ENCODE measurements at places on chromosomes 6 and 20.

GRCh38 chr6:5763871-5764270, 242.9 kb downstream of the NRN1 start:
- DNase-seq = no peak

- DNase-seq = no peak
Measured at GRCh38 chr20:37455659-37456058, 65.4 kb upstream of the NNAT start.

- no peak for DNase-seq
Measured at GRCh38 chr20:43821795-43822194, 92.9 kb upstream of the TOX2 start.

DNA sequence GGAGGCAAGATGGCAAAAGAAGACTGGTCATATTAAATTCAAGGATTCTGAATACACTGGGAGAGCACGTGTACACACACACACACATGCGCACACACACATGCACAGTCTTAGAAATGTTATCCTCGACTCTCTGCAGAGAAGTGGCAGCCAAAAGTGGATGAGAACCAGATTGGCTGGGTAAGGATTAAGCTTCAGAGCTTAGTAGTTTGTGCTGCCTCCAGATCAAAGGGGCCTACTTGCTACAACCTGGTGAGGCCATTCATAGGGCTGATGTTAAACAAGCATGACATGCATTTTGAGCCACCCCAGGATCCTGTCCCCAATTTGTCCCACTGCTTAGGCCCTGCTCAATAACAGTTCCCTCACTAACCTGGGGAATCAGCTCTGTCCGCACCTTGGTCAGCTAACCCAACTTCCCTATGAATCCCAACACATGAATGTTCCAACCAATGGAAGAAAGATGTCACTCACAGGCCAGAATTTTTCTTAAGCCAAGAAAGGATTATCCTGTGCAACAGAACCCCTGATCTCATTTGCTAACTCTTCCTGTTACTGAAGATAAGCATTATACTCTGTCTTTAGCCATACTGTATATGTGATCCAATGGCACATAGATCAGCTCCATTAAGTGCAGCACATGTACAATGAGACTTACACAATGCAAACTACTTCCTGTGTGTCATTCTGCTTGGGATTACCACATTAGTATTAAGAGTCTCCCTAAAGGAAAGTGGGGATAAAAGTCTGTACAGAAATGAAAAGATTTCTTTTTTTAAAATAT, 31.0 kb downstream of the TOMM6 start:
- no peak for DNase-seq

DNA sequence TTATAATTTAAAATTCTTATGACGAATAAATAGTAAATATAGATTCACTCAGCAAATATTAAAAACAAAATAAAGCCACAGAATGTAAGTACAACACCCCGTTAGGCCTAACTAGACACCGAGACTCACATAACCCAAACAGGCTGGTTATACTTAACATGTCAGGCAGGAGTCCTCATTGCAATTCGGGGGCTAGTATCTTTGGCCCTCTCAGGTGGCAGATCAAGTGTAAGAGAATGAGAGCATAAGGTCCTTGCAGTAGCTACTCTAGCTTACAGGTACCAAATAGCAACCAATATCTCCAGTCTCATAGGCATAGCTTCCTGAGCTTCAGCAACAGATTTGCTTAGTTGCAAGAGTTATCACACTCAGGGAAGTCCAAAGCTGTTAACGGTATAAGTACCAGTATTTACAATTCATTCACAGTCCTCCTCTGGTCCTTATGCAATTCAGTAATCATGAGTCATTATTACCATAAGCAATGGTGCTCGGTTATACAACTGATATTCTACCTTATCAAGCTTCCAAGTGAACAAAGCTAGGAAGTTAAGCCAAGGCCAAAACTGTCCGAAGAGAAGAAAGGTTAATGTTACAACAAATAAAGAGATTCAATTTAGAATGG, 20.1 kb downstream of the REV3L start:
- no peak for DNase-seq

- DNase-seq = peak; percentile 61
Measured at GRCh38 chr20:35232575-35232974, 6.1 kb downstream of the MMP24 start.

GRCh38 chr20:40416274-40416673, 272.8 kb downstream of the MAFB start:
- no peak for DNase-seq

DNA sequence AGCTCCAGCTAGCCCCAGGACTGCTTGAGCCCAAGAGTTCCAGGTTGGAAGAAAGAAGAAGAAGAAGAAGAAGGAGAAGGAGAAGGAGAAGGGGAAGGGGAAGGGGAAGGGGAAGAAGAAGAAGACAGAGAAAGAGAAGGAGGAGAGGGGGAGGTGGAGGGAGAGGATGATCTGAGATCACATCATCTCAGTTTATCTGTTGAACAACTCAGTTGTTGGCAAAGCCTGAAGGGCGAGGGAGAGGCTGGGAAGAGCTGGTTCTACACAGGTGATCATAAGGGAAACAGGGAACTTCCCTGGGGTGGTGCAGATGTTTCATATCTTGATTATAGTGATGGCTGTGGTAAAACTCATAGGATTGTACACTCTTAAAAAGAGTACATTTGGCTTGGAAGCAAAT, 3.1 kb upstream of the RRBP1 start:
- DNase-seq = no peak

- no peak for DNase-seq
Measured at GRCh38 chr6:167949121-167949684, 48.3 kb upstream of the KIF25 start.

GRCh38 chr6:53627391-53628218, 38.0 kb downstream of the KLHL31 start:
- DNase-seq = no peak

GRCh38 chr6:437037-437392, 45.5 kb downstream of the IRF4 start:
- no peak for DNase-seq

DNA sequence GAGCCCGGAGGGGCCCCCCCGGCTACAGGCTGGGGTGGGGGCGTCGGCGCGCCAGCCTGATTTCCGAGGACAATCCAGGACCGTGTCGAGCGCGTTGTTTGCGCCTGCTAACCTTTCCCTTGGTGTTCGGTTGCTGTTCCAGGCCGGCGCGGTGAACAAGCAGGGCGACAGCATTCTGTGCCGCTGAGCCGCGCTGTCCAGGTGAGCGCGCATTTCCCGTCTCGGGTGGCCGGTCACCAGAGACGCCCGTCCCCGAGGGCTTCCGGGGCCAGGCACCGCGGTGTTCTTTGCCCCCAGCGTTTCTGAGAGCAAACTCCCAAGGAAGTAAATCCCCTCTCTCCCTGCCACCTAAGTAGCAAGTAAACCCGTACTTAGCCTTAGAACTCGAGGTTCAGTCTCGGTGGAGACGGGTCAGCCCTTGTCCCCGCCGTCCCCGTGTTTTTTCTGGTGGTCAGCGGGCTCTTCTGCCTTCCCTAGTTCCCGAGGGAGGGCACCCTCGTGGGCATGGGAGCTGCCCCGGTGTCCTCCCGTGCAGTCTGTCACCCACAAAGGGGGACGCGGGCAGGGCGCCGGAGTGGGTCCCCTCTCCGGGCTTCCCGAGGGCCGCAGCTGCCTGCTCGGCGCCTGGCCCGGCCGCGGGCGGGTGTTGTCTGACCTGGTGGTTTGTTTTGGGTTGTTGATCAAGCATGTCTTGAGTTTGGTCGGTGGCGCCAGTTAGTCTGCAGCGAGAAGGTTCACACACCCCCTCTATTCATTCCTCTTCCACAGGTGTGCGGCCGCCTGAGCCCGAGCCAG, 1.5 kb downstream of the ID4 start:
- DNase-seq = peak; percentile 31

GRCh38 chr6:144033816-144034735, 26.0 kb upstream of the PLAGL1 start:
- DNase-seq = no peak

DNA sequence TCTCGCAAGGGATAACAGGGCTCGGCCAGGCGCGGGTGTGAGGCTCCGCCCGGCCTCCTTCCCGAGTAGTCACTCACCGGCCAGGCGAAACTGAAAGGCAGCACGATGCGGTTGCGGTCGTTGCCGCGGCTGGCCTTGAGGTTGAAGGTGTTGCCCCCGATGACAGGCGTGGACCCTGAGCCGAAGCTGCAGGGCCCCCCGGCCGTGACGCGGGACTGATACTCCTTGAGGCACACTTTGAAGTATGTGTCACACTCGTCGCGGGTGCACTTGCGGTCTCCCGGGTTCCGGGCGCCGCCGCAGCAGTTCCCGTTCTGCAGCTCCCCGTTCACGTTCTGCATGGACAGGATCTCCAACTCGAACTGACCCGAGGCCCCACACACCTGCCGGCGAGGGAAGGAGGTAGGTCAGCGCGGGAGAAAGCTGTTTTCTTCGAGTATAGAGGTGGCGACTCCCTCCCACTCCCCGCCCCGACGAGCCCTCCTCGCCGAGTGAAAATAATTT, 1.1 kb downstream of the JAG1 start:
- no peak for DNase-seq

- no peak for DNase-seq
Measured at GRCh38 chr6:37332894-37333293, 20.9 kb upstream of the RNF8 start.

GRCh38 chr20:15220778-15221565, 883.6 kb upstream of the FLRT3 start:
- no peak for DNase-seq

DNA sequence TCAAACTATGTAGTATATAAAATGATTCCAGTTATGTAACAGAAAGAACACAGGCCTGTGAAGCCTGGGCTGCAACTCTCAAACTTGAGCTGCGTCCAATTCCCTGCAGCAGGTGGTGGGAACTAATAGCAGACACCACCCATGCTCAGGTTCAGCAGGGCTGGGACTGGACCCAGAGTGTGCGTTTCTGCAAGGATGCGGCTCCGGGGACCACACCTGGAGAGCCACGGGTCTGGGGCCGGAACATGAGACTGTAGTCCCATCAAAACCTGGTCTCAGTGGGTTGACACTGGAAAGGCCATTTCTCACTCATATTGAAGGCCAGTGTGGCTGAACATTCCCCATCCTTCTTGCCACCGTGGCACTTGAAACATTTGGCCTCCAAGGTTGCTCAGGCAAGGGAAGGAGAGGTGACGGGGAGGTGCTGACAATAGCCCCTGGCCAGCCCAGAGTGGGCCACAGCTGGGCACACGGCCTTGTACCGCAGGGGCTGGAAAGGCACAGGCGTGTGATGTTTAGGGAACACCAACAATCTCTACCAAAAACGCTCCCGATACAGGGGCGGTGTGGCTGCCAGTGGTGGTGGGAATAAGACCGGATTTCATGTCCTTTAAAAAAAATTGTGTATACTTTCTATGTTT, 38.0 kb downstream of the FRMD1 start:
- no peak for DNase-seq

DNA sequence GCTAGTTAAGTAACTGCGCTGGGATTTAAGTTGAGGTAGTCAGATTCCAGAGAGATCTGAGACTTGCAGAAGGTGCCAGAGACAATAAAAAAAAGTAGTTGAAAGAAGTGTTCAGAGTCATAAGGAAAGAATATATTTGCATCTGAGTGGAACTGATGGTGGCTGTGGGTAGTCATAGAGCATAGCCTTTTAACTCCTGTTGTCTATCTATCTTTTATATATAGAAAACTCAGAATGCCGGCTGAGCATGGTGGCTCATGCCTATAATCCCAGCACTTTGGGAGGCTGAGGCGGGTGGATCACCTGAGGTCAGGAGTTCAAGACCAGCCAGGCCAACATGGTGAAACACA, 62.0 kb downstream of the CARMIL1 start:
- no peak for DNase-seq

DNA sequence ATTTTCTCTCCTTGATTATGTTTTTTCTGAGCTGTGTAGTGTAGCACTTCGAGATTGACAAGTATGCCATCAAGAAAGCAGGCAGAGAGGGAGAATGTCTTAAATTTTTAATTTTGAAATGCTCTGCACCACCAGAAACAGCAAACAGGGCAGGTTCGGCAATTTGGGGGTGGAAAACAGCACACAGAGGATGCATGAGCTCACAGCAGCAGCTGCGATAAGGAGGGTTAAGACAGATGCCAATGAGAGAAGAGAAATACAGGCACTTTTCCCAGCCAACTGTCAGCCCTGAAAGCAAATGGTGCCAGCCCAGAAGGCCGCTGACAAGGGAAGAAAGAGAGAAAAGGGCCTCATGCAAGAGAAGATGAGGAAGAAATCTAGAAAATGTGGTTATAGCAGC, 15.1 kb upstream of the SNRPB2 start:
- DNase-seq = no peak

DNA sequence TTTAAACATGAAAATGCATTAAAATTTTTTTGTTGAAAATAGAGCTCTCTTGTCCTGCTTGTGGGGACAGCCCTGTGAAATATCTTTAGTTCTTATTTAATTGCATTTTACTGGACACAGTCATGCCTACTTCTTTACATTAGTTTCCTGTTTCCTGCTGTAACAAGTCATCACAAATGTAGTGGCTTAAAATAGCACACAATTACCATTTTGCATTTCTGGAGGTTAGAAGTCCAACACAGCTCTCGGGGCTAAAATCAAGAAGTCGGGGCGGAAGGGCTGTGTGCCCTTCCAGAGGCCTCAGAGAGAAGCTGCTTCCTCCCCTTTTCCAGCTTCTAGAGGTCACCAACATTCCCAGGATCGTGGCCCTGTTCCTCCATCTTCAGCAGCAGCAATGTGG, 29.4 kb downstream of the PNLDC1 start:
- DNase-seq = no peak

GRCh38 chr6:161575523-161576254, 301.8 kb upstream of the AGPAT4 start:
- DNase-seq = no peak

DNA sequence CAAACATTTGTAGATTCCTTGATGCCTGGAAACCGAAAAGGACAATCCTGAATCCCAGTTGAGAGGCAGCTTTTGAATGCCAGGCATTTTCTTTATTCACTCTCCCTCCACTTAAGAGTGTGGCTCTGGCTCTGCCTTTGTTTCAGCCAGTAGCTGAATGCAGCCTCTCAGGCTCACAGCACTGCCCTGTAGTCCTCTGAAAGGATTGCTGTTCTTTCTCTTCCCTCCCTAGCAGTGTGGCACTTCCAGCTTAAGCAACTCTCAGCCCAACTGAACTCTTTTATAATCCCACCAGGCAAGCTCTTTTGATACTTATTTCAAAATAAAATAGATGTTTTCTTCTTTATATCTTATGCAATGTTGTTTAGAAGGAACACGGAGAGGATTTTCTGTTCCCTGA, 415.6 kb downstream of the GJA1 start:
- DNase-seq = no peak

Data from hepatic stellate cell (primary cell).